ENCODE measurements at places on chromosomes 4 and X.

DNA sequence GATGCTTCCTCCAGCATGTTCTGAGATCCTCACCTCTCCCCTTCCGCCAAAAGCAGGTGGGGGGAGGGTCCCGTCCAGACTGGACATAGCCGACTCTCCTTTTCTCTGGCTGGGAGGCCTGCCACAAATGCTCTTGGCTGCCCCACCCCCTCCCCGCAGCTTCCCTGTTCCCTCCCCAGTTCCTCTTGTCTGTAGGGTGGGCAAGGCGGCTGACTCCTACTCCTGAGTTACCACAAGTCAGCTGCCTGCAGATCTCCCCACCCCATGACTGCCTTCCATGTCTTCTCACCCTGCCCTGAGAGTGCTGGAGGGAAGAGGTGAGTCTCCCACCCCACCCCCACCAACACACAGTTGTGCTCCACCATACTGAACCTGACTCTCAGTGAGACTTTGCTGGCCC is 2.9 kb downstream of the ATP6AP1 start:
- DNase-seq, result no peak

DNA sequence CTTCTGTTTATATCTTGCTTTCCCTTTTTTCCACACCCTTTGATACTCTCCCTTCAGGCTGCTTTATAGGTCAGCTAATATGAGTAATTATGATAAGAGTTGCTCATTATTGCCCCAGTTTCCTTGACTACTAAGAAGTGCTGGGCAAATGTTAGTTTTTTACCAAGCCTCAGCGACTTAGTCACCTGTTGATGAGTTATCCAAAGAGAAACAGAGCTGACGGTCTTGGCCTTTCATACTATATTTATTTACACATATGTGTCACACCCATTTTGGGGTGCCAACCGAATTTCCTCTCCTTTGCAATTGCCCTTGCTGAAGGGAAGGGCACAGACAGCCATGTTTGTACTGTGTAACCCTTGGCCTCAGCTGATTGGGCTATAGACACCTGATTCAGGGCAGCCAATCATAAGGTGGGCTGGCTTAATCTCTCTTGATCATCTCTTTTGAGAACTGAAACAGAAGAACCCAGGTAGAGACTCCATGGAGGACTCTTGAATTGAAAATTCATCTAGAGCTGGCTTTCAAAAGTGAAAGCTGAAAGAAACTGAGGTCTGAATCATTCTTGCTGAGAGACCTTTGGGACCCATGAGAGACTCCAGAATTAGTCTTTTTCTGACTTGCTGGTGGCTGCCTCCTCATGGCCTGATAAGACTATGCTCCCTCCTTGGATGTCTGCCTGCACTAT is 111.7 kb upstream of the RPS6KA3 start:
- DNase-seq, result no peak

GRCh38 chrX:40871385-40872082 is 136.2 kb upstream of the MED14 start:
- DNase-seq, result no peak

DNA sequence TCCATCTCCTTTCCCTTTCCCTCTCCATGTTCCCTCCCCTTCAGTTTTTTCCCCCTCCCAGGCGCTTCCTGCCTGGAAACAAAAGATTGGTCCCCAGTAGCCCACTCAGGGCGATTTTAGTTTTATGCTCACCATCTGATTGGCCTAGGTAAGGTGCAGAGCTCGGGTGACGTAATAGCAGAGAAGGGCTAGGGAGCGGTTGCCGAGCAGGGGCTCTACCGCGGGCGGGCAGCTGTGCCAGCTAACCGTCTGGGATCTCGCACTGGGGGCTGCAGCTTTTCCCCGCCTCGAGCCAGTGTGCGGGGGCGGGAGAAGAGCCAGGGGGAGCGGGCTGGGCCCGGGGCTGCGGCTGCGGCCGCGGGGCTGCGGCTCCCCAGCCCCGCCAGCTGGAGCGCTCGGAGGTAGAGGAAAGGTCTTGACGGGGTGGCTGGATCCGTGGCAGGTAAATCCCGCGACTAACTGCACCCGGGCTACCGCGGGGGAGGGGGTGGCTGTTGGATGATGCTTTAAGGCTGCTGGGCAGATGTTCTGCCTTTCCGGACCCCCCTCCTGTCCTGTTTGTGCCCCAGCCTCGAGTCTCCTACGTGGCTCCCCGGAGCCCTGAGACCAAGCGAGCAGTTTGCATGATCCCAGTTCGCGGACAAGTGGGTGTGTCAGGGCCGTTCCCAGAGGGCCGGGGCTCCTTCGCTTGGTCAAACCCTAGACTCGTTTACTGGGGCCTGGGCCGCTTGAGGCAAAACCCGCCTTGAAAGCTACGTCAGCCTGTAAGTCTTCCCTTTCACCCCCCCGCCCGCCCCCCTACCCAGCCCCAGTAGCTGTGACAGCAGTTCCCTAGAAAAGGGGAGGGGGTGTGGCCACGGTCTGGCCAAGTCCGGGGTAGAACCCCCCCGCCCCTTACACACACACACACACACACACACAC is at the start of gene PAK3:
Gene PAK3 (plus strand): TSS at position 218 of the 922 bp plus-strand sequence. CDS start 26,913 bp downstream, outside the sequence.
- DNase-seq, result no peak

DNA sequence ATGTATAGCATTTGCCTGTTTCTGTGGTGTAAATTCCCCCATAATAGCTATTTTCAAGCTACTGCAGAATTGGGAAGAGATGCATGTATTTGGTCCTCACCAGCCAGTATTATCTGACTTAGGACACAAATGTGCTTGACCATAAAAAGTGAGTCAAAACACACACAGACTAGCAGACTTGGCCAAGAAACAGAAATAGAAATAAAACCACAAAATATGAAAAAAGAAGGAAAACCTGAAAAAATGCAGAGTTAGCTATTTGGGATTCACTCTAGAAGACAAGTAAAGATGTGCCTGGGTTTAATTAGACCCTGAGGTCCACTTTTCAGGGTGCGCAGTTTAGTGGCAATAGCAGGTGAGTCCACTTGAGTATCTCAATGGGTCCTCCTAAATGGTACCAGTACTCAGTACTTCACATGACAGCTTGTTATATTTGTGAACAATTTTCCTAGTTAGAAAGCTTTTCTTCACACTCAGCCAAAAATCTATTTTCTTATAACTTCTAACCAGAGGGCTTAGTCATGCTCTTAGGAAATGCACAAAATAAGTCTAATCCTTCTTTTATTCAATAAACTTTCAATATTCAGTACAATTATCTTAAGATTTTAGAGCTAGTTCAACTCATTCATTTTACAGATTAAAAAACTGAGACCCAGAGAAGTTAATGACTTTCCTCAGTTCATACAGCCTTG is 108.7 kb upstream of the JADE1 start:
- DNase-seq, result no peak

DNA sequence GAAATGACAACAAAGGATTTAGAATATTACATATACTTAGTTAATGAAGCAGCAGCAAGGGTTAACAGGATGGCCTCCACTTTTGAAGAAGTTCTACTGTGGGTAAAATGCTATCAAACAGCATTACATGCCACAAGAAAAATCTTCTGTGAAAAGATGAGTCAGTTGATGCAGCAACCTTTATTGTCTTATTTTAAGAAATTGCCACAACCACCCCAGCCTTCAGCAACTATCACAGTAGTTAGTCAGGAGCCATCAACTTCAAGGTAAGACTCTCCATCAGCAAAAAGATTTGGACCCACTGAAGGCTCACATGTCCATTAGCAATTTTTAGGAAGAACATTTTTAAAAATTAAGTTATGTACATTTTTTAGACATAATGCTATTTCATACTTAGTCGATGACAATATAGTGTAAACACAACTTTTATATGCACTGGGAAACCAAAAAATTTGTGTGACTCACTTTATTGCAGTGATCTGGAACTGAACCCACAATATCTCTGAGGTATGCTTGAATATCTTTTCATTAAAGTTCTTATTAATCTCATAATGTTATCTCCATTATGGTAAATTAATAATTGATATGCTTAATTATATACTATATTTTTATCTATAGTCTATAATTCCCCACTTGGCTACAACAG is 81.2 kb downstream of the SPCS3 start:
- peak; percentile 21 for DNase-seq

- DNase-seq, result no peak
These were observed 36.4 kb upstream of the FRAS1 start for GRCh38 chr4:78020677-78021076.

DNA sequence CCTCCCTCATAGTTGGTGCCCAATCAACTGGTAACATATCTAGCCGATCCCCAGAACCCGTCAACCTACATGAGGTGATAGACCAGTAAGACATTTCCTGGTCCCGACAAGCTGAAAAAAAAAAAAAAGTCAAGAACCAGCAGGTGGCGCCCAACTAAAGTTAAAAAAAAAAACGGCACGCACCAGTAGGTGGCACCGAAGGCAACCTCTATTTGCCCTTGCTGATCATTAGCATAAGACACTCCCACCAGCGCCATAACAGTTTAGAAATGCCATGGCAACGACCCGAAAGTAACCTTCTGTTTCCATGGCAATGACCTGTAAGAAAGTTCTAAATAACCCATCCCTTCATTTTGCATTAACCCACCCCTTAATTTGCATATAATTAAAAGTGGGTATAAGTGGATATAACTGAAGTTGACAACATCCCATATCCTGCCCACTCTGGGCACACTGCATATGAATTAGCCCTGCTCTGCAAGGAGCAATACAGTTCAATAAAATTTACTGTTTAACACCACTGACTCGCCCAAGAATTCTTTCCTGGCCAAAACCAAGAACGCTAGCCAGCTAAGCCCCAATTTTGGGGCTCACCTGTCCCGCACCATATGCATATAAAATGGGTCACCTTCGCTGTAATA is 83.9 kb upstream of the SPANXB1 start:
- DNase-seq, result no peak

- DNase-seq, result no peak
These were observed 32.3 kb downstream of the STPG2 start for GRCh38 chr4:98110929-98111328.

GRCh38 chr4:5812506-5813229 is 80.2 kb downstream of the CRMP1 start:
- peak; percentile 24 for DNase-seq

- DNase-seq, result no peak
These were observed 51.6 kb downstream of the ZNF518B start for GRCh38 chr4:10405672-10406071.

DNA sequence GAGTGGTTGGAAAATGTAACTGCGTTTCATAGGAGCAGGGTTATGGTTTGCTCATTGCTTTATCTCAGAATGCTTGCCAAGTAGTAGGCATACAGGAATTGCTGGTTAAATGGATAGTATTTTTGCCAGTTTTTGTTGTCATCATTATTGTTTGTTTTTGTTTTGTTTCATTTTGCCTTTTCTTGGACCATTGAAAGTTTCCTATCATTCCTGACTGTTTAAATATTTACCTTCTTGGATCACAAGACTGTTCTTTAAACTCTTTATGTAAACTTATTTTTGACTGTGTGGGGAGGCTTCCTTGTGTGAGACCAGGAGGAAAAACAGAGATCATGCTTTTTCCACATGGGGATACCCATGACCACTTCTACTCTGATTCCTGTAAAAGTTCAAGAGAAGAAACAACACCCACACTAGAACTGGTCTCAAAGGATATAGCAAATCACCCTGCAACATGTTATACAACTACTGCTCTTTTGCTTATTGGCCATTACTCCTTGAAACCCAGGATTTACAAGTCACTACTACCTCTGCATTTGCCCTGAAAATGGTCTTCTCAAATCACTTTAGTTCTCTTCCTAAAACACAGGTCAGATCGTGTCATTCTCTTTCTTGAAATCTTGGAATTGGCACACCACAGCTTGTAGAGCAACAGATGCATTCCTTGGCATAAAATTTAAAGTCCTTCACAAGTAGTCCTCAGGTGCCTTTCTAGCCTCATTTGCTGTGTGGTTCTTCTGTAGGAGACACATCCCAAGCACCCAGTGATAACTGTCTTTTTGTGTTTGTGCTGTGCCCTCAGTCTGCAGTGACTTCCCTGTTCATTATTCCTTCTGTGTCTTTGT is 51.3 kb downstream of the FNIP2 start:
- no peak for DNase-seq

DNA sequence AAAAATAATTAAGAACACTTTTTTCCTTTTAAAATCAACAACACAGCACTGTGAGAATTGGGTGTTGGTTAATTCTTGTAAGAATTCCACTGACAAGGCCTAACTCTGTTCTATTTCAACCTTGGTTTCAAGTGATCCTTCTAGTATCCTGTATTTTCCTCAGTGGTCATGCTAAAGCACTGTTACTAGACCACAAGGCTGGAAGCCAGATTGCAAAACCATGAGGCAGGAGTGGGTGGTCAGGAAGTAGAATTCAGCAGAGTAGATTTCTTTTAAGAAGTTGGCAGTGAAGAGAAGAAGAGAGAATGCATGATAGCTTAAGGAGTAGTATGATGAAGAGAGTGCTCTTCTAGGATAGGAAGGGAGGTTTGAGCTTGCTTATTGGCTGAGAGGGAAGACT is 71.6 kb upstream of the LEF1 start:
- no peak for DNase-seq

GRCh38 chr4:41399231-41399630 is 138.7 kb upstream of the LIMCH1 start:
- no peak for DNase-seq

DNA sequence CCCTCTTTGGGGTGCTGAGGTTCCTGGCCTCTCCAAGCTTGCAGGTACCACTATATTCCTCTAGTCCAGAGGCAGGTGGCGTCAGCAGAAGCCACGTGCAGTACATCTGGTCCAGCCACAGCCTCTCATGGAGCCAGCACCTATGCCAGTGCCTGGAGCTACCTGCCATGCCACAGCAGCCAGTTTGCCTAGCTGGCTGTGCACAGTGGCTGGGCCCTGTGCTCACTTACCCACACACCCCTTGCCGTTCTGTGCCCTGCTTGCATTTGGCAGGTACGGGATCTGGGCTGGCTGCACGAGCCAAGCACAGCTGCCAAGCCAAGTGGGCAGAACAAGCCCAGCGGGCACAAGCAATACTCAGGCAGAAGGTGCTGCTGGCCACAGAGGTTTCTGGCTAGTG is 601.1 kb downstream of the EPHA5 start:
- no peak for DNase-seq

DNA sequence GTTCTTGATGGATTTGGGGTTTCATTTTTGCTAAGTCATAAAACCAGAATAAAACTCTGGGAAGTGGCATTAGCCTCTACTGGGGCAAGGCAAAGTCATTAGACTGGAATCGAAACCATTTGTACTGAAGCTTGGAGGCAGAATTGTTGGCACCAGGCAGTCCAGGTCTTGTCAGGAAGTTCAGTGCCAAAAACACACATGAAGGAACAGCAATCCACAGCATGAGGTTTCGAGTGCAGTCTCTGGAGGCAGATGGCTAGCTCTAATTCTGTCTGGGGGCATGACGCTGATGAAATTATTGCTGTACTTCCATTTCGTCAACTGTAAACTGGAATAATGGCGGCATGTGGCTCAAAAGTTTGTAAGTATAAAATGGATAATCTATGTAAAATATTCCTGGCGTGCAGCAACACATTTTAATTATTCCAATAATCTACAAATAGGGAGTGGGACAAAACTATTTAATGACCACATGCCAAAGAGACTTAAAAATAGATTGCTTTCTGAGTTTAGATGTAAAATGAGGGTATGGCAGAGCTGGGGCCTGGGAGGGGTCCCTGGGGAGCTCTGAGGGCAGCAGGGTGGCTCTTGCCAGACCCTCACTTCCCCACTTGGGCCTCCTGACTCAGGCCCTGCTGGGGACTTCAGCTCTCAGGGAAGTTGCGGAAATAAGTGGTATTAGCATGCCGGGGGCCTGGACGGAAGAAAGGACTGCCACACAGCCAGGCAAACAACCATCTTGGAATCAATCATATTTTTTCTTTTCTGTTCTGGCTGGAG is 18.8 kb upstream of the CENPU start:
- DNase-seq, result no peak

GRCh38 chrX:102712216-102712966 is at the start of gene GPRASP2:
GPRASP2 (plus strand) TSS chrX:102712448; CDS start chrX:102714870, 2,422 bp downstream.
- DNase-seq, result no peak

Data from AG04449 (cell line).